Stimulated activated naive CD4-positive, alpha-beta T cell (primary cell): ENCODE measurements at places on chromosomes 16 and 17.

DNA sequence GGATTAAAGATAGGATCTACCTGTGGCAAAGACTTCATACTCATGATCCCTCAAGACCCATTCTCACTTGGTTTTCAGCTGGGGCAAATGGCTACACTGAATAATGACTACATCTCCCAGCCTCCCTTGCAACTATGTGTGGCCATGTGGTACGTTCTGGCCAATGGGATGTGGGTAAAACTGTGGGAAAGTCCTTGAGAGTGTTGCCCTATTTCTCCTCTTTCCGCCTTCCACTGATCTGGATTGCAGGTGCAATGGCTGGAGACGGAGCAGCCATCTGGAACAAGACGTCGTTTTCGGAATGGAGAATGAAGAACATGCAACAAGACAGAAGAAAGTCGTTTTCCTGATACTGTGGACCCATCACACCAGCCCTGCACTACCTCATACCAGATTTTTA lies 48.5 kb downstream of the HAPSTR1 start:
- no peak for DNase-seq

GRCh38 chr16:74304164-74304834 lies 7.7 kb downstream of the PSMD7 start:
- DNase-seq, result no peak

DNA sequence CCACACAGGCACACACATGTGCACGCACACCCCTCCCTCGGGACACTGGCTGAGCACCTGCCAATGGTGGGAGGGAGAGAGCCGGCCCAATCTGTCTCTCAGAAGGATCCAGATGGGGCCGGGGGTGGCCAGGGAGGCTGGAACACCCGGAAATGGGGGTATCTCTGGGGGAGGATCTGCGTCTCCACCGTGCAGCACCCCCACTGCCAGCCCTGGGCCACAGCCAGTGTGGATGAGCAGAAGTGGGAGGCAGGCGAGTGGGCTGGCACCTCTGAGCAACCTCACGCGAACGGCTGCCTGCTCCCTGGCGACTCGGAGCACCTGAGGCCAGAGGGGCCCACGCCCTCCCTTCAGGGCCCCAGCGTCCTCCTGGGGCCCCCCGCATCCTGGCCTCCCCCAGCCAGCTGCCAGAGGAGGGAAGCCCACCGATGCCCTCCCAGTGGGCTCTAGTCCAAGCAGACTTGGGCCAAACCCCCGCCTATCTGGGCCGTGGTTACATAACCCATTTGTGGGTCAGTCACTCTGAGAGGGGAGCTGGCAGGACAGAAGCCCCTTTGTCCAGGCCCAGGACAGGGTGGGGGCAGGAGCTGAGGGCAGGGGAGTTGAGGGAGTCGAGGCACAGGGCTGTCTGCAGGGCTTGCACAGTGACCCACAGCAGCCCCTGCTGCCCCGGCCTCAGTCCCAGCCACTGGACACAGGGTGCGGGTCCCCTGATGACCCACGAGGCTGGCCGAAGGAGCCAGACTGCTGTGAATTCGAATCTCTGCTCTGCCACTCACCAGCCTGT lies 5.6 kb downstream of the CASKIN1 start:
- DNase-seq, result no peak

DNA sequence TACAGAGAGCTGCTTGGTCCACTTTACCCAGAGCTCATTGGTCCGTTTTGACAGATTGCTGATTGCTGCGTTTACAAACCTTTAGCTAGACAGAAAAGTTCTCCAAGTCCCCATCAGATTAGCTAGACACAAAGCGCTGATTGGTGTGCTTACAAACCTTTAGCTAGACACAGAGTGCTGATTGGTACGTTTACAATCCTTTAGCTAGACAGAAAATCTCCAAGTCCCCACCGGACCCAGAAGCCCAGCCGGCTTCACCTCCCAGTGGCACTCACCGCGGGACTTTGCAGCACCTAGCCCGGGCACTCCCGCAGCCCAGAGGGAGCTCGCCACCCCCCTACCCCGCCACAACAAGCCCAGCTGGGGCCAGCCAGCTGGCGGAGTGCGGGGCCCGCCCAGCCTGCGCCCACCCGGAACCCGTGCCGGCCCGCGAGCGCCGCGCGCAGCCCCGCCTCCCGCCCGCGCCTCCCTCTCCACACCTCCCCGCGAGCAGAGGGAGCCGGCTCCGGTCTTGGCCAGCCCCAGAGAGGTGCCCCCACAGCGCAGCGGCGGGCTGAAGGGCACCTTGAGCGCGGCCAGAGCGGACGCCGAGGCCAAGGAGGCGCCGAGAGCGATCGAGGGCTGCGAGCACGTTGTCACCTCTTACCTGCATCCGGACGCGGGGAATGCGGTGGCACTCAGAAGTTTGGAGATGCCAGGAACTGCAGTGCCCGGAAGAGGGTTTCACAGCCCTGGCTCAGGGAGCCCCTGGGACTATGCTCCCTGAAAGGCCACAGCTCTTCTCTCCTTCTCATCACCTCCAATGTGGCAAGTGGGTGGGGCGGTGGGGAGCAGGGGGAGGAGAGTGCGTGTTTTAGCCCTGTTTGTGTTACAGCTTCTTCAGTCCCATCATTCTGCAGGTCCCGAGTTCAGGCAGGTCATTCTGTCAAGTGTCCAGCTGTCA lies 1504.5 kb downstream of the CDH11 start:
- no peak for DNase-seq

DNA sequence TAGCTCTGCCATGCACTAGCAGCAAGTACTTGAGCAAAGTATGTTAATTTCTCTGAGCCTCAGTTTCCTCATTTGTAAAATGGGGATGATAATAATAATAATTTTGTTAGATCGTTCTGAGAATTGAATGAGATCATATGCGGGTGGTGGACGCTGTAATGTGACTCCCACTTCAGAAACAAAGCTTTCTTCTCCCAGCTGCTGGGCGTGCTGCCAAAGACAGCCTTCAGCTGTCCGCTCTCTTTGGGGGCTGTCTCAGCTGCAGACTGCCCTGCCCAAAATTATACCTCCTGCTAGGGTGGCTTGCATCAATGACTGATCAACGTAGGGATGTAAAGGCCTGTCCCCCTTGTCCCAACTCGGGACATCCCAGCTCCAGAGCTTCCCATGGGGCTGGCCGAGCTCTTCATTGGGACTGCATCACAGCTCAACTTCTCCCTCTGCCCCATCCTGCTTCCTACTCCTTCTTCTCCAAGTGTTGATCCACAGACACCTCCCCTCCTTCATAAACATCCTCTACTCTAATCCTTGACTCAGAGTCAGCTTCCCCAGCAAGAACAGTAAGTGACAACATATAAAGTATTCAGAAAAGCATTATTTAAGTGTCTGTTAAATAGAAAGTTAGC lies 30.7 kb upstream of the CDH5 start:
- no peak for DNase-seq

DNA sequence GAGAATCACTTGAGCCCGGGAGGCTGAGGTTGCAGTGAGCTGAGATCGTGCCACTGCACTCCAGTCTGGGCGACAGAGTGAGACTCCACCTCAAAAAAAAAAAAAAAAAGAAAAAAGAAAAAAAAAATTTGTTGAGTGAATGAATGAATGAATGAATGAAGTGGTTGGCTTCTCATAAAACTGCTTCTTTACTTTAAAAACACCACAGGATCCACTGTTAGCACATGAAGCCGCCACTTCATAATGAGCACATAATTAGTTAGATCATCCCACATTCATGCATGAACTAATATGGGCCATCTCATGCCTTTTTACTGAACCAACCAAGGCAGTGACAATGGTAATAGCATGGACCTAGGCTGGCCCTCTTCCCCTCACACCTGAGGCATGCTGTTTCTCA lies 135.0 kb upstream of the XYLT1 start:
- DNase-seq, result no peak

DNA sequence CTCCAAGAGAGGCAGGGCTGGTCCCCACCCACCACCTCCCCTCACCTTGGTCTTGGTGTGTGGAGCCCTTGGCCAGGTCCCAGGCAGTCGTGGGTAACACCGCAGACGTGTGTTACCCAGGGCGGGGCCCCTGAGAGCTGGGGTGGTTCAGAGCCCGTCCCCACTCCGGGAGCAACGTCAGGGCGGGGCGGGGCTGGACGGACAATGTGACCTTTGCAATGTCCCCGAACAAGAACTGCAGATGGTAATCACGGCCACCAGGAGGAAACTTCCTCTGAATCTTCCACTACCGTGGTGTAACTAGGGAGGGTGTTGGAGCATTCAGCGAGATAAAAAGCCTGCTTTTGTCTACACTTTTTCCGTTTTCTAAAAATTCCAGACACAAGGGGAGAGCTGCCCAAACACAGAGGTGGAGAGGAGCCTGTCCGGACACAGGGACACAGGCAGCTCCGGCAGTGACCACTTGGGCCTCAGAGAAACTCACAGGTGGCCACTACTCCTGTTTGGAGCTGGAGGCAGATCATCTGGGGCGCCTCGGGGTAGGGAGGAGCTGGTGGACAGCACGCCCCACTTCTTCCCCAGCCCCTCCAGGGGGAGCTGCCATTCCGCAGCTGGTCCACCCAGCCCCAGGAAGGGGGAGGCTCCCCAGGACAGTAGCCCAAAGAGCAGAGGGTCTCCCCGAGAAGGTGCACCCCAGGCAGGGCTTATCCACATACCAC lies 14.2 kb upstream of the SLC38A10 start:
- no peak for DNase-seq

- DNase-seq, result no peak
Observed at GRCh38 chr16:85079785-85080570, 32.3 kb downstream of the CIBAR2 start.

DNA sequence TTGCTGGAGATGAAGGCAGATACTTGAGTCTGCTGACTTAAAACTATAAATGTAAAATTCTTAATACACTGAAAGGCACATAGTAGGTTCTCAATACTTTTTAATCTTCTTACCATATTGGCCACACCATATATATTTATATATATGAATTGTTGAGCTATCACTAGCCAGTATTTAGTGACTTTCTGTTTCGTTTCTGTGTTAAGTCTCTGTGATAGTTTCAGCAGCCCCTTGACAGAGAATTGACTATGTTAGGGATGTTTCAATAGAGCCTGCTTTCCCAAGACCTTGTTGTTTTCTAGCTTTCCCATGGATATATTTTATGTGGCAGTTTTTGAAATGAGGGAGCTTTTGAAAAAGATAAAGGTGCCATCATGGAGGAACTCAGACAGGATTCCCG lies 206.5 kb upstream of the GOT2 start:
- DNase-seq, result no peak

DNA sequence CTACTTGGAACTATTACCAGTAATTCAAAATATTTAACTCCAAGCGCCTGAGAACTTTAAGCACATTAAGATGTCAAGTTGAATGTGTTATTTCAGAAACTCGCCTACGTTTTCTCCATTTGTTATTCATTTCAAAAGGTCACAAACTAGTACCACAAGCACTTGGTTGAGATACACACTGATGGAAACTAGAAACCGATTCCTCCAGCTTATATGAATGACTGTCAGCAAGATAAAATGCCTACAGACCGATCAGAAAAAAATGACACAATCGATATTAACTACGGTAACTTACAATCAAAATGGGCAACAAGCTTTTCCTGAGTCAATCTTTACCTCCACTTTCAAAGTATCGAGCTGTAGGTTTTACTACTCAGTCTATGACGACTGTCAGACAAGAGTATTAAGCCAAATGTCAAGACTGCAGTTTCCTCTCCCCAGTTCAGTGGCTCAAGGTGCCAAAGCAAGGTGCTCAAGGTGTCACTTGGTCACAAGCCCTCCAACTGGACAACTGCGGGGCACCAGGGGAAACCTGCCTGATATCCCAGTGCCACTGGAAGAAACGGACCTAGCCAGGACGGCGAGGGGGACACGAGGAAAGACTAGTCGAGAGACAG lies 678 bp downstream of the SRP68 start:
- DNase-seq, result peak; percentile 29

DNA sequence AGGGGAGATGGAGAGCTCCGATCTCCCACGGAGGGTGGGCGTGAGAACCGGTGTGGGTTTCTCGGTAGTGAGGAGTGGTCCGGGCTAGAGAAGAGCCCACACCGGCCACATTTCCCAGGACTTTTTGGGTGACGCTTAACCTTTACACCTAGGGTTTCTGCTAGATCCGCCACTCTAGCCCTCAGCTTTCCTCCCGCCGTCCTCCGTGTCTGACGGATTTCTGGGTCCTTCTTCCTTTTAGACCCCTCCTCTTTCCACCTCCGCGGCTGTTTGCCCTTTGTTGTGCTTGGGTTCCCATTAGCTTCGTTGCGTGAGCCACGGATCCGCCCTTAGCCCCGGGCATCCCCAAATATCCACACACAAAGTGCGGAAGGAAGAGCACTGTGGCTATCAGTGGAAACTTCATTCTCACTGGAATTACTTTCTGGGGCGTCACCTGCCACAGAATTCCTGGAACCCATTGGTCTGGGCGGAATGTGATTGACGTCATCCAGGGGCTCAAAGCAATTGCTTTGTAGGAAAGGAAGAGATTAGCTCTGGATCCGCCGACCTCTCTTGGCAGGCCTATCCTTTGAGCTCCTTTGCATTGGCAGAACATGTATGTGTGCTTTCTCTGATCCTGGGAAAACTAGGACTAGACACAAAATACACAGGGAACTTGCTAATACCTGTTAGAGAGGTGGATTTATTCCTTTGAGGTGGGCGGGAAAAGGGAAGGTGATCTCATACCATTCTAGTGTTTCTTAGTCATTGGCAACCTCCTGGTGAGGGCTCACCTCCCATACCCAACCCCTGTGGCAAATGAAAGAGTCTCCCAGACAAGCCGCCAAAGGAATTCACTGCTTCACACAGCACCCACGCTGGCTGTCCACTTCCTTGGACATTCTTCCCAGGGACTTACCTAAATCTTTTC lies 654 bp downstream of the TNFAIP1 start:
- peak; percentile 23 for DNase-seq

DNA sequence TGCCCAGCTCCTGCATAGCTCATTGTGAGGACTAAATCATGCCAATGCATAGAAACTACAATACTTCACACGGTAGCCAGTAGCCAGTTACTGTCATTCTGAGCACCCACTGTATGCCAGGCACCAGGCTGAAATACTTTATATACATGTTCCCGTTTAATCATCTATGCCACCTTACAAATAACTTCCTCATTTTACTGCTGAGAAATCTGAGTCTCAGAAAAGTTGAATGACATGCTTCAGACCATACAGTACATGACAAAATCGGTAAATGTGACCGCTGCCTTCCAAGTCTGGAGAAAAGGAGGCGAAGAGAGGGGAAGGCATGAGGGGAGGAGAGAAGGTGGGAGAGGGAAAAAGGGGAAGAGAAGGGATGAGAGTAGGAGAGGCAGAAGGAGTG lies 9.2 kb upstream of the TLCD3B start:
- no peak for DNase-seq
